ENCODE measurements at places on chromosomes 11 and 22. TPM values are rescaled to one million over a fixed set of nuclear protein-coding genes. Genes with fewer than 3 reads are reported as not detected.

The KCNK4 gene
- total RNA-seq, result not detected

DNA sequence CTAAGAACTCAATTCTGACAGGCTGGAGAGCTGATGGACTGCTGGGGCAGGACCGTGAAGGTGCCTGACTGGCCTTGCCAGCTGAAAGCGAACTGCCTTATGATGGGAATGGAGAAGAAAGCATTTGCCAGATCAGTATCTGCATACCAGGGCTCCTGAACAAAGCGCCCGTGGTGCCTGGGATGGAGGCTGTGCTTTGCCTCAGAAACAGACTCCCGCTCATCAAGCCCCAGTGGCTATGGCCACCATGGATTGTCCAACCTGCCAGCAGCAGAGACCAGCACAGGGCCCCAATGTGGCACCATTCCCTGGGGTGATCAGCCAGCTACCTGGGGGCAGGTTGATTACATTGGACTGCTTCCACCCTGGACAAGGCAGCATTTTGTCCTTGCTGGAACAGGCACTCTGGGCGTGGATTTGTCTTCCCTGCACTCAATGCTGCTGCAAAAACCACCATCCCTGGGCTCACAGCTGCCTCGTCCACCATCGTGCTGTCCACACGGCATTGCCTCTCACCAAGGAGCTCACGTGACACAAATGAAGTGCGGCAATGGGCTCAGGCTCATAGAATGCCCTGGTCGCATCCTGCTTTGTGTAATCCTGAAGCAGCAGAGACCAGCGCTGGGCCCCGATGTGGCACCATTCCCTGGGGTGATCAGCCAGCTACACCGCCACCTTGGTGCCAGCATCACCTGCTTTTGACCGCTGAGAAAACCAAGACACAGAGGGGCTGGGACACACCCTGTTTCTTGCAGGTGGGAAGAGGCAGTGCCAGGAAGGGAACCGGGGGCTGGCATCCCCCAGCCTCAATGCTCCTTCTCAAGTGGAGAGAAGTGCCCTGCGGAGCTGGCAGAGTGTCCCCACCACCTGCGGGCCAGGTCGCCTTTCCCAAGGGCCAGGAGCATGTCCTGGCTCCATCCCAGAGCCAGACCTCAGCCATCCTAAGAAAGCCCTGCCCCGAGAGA is 1367.5 kb downstream of the BRD1 start:
- no peak for DNase-seq

DNA sequence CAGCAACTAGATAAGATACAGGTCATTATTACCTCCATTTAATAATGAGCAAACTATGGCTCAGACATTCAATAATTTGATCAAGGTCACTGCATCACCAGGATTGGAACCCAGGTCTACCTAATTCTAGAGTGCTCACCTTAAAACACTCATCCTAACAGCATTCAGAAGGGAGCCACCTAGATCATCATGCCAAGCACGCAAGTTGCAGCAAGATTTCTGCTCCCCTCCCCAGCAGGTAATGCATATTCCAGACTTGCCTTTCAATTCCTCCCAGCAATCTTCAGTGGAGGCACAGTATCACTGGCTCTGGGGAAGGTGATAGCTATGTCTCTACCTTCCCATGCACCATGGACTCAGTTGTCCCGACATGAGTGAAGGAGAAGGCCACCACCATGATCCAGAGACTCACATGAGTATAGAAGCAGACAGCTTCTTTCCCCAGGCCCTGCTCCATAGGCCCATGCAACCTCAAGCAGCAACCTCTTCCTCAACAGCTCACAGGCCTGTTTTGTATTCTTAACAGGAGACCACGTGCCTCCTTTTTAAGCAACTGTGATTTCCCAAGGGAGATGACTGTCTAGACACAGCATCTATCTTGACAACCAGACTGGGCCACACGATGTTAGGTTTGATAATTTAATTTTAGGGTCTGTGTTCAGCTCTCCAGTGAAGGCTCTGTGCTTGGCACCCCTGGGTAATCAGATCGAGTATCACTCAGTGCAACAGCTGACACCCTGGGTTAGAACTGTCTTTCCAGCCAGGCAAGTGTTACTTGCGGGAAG is 36.4 kb downstream of the RAB30 start:
- no peak for DNase-seq

The OR51B6 gene
- total RNA-seq, result not detected

DNA sequence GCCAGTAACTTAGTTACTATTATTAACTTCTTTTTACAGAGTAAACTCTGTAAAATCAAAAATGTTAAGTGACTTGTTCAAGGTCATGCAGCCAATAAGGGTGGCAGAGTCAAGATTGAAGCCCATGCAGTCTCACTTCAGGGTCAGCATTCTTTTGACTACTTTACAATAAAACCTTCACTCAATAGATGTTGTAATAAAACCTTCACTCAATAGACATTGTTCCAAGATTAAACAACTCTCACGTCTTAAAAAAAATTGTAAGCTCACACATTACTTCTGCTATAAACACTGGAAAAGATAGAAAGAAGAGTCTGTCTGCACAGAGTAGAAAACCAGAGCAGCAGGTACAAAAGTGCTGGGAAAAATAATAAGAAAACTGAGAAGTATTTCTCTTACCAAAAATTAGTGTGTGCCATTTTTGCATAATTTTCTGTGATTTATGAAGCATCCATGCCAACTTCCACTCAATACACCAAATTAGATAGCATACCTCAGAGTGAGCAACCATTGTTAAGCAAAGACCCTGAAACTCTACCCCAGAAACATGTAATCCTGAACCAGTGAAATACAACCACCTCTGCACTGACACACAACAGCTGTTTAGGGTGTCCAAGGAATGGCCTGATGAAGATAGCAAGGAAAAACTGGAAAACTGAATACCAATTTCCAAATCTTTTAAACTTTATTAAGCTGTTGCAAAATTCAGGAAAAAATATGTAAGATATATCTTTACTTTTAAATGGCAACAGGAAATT is 4.9 kb upstream of the SOX6 start:
- no peak for DNase-seq

Measured in thoracic aorta (tissue), 2 donors.